ENCODE measurements at places on chromosomes 1 and 21. TPM values are rescaled to one million over a fixed set of nuclear protein-coding genes. Genes with fewer than 3 reads are reported as not detected.

Gene ERO1B
- 1.5 TPM for total RNA-seq

Gene TENT5C
- 0.45 TPM for total RNA-seq

Gene SHE
- total RNA-seq, result 0.49 TPM

Gene ARHGEF10L
- 23.9 TPM for total RNA-seq

Gene GPR37L1
- not detected for total RNA-seq

Gene ERICH3
- total RNA-seq, result not detected

Gene PTCH2
- total RNA-seq, result 0.36 TPM

Gene SRGAP2C
- total RNA-seq, result 35.0 TPM

Gene CSF3R
- total RNA-seq, result not detected

Gene KCNC4
- total RNA-seq, result 6.8 TPM

Gene IFNLR1
- not detected for total RNA-seq

Gene RHBG
- not detected for total RNA-seq

Gene JAM2
- total RNA-seq, result 3.0 TPM

Gene MIXL1
- not detected for total RNA-seq

Gene PGBD5
- not detected for total RNA-seq

Measured in fibroblast of the aortic adventitia (primary cell).